ENCODE measurements at places on chromosomes 4 and X.

- no peak for DNase-seq
These were observed 123.6 kb downstream of the MGST2 start for GRCh38 chr4:139789096-139789654.

DNA sequence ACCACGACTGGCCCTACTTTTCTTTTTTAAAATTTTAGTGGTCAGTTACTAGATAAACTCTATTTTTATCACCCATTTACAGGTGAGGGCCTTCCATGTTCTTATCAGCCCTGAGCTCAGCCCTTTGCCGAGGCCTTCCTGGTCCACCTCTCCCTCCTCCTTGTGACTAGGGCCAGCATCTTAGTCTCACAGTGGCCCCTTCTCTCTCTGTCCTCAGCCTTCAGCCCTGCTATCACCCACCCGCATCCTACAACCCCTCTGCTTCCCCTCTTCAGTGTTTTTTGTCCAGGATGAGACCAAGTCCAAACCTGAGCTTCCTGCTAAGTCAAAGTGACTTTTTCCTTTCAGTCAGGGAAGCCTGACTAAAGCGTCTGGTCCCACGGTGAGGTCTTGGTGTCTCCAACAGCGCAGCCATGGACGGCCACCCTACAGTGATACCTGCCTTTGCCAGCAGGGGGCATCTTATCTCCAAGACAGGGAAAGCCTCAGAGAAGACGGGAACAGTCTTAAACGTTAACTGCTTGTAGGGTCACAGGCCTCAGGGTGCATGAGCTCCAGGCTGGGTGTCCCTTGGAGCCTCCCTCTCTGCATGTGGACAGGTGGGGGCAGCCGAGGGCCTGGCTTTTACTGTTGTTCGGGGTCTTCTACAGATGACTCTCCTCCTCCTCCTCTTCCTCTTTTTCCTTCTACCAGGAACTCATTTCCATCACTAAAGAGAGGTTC, 11.7 kb upstream of the GAGE10 start:
- peak; percentile 24 for DNase-seq

DNA sequence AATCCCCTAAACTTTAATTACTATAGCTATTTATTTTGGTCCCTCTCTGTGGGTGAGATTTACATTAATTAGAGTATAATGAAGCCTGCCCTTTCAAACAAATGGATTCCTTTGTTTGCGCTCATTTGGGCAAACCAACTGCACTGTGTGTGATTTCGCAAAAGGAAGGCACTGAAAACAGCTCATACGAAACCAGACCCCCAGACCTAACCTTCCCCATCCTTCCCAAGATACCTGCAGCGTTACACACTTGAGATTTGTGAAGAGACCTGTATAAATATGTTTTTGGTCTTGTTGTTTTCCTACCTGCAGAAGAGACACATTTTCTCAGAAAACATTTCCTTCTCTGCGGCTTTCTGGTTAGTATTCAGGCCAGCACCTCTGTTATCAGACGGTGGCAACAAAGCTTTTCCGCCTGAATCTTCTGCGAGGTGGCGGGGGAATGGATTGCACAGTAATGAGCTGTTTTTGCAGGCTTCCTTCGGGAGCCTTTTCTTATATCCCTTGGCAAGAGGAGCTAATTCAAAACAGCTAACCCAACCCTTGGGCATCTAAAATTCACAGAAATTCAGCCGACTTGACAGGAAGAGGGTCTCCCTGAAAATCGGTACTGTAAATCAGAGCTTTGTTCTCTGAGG, 47.6 kb downstream of the CBLL2 start:
- DNase-seq, result no peak

GRCh38 chr4:173707658-173708419, 177.8 kb upstream of the HAND2 start:
- no peak for DNase-seq

- DNase-seq, result no peak
These were observed 37.1 kb upstream of the SLC7A11 start for GRCh38 chr4:138279286-138279685.

GRCh38 chr4:87047281-87047798, 112.5 kb downstream of the AFF1 start:
- DNase-seq, result no peak

GRCh38 chrX:11460347-11460746, 167.1 kb downstream of the AMELX start:
- no peak for DNase-seq

DNA sequence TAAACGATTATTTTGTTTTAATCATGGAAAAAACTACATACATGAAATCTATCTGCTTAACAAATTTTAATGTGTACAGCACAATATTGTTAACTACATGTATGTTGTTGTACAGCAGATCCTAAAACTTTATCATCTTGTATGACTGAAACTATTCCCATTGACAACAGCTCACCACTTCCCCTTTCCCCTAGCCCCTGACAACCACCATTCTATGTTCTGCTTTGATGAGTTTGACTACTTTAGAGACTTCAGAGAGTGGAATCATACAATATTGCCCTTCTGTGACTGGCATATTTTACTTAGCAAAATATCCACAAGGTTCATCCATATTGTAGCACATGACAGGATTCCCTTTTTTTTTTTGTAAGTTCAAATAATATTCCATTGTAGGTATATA, 185.9 kb downstream of the CFAP299 start:
- no peak for DNase-seq

All from activated CD4-positive, CD25-positive, alpha-beta regulatory T cell treated with anti-CD3 and anti-CD28 coated beads, Interleukin-2, amount 50 U/mL, for 16 hours (primary cell).